Iris pigment epithelial cell (primary cell): ENCODE measurements at places on chromosomes 3 and 15.

DNA sequence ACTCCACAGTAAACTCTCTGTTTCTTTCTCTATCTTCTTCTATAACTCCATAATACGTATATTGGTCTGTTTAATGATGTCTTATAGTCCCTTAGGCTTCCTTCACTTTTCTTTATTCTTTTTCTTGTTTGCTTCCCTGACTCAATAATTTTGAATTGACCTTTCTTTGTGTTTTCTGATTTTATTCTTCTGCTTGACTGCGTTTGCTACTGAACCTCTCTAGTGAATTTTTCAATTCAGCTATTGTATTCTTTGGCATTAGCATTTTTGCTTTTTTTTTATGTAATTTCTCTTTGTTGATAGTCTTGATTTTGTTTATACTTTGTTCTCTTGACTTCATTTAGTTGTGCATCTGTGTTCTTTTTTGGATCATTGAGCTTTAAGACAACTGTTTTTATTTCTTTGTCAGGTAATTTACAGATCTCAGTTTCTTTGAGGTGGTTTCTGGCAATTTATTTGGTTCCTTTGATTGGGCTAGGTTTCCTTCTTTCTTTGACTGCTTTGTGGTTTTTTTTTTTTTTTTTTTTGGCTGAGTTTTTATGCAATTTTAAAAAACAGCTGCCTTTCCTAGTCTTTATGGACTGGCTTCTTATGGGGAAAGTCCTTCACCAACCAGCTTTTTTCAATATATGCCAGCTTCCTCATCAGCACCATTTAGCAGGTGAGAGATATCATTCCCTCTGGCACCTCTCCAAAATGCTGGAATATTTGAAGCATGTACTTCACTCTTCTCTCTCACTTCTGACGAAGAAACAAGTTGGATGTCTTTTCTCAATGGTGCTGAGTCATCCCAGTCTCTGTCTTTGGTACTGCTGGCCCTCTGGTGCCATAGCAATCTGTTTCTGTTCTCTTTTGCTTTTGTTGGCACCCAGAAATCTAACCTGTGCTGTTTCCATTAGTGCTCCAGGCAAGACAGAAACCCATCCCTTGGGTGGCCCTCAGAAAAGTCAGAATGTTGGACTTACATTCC, 17.6 kb downstream of the RSRC1 start:
- peak; percentile 65 for DNase-seq

DNA sequence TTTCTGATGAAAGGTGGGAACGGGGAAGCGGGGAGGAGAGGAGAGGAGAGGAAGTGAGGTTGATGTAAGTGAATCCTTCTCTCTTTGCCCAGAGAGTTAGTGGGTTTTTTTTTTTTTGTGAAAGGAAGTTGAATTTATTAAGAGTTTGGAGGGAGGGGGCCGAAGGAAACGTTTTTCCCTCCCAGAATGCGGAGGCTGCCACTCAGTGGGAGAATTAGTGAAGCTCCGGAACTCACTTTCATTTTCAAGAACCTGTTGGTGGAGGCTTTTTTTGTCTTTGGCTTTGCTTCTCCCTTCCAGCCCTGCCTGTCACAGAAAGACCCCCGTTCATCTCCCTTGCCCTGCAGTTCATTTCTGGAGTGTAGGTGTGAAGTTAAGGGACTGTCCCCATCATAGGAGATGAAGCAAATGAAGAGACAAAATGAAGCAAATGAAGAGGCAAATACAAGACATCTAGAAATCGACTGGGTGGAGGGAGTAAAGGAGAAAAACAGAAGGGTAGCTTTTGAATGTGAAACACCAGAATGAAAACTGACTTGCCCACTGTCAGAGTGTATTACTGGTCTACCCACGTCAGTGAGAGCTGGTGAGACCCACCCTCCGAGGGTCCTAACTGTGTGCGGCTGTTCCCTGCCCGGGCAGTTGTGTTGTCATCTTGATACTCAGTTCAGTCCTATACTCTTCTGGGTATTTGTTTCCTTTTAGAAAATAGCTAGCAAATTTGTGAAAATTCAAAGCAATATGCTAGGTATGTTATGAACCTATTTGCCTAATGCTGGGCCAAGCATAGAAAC, 91.5 kb downstream of the ITPR1 start:
- peak; percentile 24 for DNase-seq

GRCh38 chr15:69236505-69236904, 62.2 kb upstream of the PAQR5 start:
- no peak for DNase-seq

DNA sequence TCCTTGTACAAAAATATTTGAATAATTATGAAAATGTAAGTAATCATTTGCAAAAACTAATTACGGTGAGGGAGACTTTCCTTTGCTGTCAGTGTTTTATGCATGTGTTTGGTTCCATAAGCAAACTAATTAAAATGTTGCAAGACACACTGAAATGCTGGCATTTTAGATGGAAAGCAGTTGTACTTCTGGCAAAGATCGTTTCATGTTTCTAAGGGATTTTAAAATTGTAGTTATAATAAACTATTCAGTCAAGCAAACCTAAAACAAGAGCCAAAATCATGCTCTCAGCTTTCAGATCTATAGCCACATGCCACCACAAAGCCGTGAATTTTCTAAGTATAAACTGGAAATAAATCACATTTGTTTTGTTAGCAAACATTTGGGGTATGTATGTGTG, 240.1 kb upstream of the ZNF385D start:
- no peak for DNase-seq

GRCh38 chr3:32568953-32569352, 1.7 kb downstream of the DYNC1LI1 start:
- DNase-seq = no peak

DNA sequence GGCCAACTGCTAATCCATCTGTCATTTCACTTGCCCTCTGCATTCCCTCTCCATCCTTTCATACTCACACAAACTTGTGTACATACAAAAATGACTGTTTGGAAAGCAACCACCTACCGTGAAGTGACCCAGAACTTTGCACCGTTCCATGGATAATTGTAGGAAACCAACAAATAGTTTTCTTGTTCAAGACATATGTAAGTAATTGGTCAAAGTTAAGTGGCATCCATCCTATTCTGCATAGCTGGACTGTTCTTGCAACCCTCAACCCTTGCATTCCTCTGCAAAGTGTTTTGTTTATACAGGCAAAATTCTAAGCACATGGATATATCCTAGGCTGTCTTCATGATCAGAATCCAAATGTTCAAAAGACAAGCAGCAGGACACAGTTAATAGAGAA, 592.5 kb downstream of the MECOM start:
- peak; percentile 44 for DNase-seq

DNA sequence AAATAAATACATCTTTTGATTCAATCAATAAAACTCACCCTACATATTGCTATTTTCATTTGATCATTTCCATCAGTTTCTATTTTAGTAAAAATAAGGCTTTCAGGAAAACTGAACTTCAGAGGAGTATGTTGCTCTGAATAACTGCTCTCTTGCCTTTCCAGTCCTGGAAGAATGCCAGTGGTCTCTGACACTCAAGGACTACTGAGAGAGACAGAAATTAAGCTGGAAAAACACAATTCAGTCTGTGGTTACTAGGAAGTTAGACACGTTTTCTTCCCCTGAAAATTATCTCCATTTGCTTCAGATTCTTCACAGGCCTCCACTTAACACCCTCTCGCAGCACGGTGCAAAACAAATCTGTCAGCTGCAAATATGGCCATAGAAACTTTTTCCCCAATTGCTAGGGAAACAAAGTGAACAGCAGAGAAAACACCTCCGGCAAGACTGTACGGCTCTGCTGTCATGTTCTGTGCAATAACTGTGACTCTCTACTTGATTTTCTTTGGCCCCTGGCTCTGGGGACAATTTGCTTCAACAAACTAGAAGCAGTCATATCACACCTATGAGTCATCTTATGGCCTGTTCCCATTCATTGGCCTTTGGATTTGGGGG, 353.0 kb downstream of the MAGI1 start:
- DNase-seq = peak; percentile 47

- peak; percentile 23 for DNase-seq
Measured at GRCh38 chr3:11089931-11090330, 64.4 kb upstream of the HRH1 start.

GRCh38 chr3:46369675-46370132, 1.0 kb upstream of the CCR5 start:
- no peak for DNase-seq

DNA sequence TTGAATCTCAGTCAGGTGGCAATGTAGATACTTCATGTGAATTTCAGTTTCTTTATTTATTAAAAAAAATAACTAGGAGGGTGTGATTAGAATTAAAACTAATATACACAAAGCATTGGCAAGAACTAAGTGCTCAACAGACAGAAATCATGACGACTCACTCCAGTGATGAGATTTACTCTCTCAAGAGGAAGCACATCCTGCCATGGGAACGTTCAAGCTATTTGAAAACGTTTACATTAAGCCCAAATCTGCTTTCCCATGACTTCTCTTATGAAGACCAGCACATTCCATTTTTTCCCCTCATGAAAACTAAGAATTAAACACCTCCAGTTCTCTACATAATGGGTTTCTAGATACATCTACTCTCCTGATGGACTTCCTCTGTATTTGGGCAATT, 8.5 kb downstream of the WDR53 start:
- peak; percentile 46 for DNase-seq

DNA sequence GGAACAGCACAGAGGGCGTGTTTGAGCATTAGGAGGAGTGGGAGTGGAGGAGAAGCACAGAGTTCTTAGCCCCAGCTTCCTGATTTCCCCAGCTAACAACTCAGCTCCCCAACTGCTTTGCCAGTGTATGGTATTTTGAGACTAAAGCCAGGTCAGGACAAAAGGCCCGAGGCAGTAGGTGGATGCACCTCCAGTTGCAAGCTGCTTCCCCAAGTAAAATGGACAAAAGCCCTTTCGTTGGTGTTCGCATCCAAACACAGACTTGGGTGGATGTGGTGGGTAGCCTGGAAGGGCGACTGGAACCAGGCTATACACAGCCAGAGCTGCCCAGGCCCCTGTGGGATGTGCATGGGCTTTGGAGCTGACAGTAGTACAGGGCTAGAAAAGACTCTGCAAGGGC, 12.3 kb upstream of the EHD4 start:
- DNase-seq = no peak

GRCh38 chr3:17217588-17217987, 332.8 kb downstream of the PLCL2 start:
- no peak for DNase-seq

DNA sequence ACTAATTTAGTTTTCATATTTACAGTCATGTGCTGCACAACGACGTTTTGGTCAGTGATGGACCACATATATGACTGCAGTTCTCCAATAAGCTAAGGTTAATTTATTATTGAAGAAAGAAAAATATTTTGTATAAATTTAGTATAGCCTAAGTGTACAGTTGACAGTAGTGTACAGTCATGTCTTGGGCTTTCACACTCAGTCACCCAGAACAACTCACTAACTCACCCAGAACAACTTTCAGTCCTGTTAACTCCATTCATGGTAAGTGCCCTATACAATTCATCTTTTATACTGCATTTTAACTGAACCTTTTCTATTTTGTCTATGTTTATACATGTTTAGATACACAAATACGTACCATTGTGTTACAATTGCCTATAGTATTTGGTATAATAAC, 3.8 kb upstream of the GABRR3 start:
- no peak for DNase-seq

GRCh38 chr3:148856384-148856783, 8.7 kb upstream of the CPA3 start:
- DNase-seq = no peak

DNA sequence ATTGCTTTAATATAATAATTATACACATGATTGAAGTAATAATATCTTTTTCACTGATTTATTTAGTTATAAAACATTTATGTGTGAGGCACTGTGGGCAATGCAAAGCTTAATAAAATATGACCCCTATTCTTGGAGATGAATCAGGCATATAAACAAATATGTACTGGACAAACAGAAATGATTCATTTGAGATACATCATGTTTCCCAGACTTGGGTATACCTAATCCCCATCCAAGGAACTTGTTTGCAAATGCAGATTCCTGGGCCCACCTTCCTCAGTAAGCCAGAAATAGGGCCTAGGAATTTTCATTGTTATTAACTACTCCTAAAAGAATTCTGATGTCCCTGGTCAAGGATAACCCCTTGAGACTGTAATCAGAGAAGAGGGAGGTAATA, 184.2 kb downstream of the CHL1 start:
- DNase-seq = no peak

- DNase-seq = no peak
Measured at GRCh38 chr15:42612367-42612912, 37.0 kb downstream of the STARD9 start.

DNA sequence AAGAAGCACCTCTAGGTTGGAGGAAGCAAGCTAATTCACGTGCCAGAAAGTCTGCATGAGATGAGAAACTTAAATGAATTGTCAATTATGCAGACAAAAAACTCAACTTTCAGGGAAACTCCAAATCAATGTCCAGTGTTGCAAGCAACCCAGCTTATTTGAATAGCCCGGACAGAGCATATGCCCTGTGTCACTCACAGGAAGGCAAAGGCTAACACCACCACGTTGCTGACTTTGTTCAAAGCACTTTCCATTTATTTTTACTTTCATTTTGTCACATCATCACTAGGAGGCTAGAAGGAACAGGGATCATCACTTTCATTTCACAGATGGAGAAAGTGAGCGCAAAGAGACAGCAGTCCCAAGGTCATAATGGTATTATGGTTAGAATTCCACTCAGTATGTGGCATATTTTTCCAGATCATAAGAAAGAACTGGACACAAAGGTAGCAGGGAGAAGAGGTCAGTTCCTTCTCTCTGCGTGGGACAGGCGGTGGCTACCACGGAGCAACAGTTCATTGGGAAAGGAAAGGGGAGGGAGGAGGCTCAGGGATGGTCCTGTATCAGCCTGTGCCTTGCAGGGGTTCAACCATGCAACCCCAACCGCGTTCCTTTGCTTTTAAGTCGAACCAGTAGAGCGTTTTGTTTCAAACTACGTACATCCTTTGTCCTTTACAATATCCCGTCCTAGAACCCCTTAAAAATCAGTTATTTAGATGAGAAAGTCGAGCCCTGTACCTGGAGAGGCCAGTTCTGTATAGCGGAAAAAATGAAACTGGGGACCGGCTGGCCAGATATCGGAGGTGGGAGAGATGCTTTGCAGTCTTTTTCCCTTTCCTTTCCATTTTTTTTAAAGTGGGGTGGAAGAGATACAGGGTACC, 1.1 kb downstream of the HEG1 start:
- DNase-seq = peak; percentile 63

DNA sequence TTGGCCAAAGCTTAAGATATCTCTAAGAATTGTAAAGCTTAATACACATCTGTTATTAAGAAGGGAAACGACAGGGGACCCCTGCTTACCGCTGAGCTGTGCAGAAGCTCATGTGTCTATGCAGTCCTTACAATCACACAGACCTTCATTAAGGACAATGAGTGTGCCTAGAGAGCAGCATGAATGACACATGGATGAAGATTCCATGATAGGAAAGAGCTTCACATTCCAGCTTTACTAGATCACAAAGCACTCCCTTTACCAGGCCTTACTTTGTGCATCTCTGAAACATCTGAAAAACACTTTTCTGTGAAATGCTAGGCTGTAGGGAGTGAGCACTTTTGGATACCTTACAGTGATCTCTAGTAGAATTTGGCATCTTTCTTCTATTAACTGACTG, 32.0 kb downstream of the RNF168 start:
- peak; percentile 60 for DNase-seq

DNA sequence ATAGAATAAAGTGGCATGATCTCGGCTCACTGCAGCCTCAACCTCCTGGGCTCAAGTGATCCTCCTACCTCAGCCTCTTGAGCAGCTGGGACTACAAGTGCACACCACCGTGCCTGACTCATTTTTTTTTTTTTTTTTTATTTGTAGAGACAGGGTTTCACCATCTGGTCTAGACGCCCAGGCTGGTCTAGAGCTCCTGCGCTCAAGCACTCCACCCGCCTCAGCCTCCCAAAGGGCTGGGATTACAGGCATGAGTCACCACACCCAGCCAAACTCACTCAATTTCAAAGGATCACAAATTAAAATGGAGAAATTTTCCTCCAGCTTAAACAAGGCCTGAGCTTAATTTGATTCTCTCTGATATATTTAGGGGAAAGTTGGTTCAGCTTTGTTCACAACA, 27.3 kb upstream of the NMB start:
- DNase-seq = peak; percentile 95
